ENCODE measurements at places on chromosomes 3 and 15. TPM values are rescaled to one million over a fixed set of nuclear protein-coding genes. Genes with fewer than 3 reads are reported as not detected.

Gene CHRNA7
- 5.4 TPM for total RNA-seq

Gene NECTIN3
- total RNA-seq = 3.7 TPM

Gene TMEM207
- not detected for total RNA-seq

Gene CFAP100
- not detected for total RNA-seq

DNA sequence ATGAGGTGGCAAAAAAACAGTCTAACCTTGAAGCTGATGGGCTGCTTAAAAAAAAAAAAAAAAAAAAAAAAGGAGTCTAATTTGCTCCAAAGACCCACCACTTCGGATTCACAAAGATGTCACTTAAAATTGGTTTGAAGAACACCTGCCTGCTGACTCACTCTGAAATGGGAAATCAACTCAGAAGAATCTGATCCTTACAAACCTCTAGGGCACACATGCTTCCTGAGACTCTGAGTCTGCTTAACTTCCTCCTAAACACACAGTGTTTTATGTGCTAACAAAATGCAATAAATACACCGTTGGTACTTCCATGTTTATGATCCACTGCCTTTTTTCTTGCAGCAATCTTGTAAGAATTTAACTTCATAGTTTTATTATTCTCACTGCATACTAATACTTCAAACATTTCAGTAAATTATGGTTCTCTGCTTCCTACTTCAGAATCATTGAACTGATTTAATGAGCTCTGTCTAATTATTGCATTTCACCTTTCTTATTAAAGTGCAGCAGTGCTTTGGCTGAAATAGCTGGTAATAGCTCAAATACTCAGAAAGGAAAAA lies 73.0 kb upstream of the FRMD4B start:
- H3K27me3 ChIP-seq = no peaks in the 10 kb centered on the region
- no peak overlapping the region for H3K27ac ChIP-seq

DNA sequence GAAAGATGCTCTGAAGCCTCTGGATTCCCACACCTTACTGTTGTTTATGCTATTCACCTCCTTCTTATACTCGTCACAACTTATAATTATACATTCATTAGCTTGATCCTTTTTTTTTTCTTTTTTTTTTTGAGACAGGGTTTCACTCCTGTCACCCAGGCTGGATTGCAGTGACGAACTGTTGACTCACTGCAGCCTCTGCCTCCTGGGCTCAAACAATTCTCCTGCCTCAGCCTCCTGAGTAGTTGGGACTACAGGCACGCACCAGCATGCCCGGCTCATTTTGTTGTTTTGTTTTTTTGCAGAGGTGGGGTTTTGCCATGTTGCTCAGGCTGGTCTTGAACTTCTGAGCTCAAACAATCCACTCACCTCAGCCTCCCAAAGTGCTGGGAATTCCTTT lies 143.6 kb downstream of the PLCL2 start:
- no peak overlapping the region for H3K4me3 ChIP-seq
- H3K36me3 ChIP-seq = peaks cover 6% of the 10 kb centered on the region
- no peaks in the 10 kb centered on the region for H3K27me3 ChIP-seq
- no peak for DNase-seq
- H3K27ac ChIP-seq = no peak overlapping the region
- peaks cover 29% of the 10 kb centered on the region for H3K4me1 ChIP-seq

Gene TMCO5A
- not detected for total RNA-seq

GRCh38 chr3:68999605-69000004 lies 13.9 kb downstream of the EOGT start:
- peaks cover 15% of the 10 kb centered on the region for H3K36me3 ChIP-seq
- H3K4me1 ChIP-seq = no peaks in the 10 kb centered on the region
- DNase-seq = no peak
- no peak overlapping the region for H3K4me3 ChIP-seq
- no peak overlapping the region for H3K27ac ChIP-seq
- H3K27me3 ChIP-seq = no peaks in the 10 kb centered on the region

DNA sequence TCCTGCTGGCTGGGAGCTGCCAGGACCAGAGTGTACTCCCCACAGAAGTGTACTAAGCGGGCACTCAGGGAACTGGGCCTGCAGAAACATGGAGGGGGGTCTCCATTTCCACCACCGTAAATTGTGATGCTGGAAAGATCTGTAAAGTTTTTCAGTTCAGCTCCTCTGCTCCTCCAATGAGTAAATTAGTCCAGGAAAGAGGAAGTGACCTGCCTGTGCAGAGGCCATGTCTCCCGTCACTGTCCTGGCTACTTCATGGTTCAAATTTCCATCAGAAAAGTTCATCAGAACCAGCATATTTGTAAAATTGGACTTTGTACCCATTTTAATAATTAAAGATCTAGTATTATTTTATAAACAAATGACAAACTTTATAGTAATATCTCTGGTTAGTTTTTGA lies 226.7 kb upstream of the THBS1 start:
- no peak overlapping the region for H3K27ac ChIP-seq
- H3K27me3 ChIP-seq = no peaks in the 10 kb centered on the region
- no peak for DNase-seq
- no peak overlapping the region for H3K4me3 ChIP-seq

DNA sequence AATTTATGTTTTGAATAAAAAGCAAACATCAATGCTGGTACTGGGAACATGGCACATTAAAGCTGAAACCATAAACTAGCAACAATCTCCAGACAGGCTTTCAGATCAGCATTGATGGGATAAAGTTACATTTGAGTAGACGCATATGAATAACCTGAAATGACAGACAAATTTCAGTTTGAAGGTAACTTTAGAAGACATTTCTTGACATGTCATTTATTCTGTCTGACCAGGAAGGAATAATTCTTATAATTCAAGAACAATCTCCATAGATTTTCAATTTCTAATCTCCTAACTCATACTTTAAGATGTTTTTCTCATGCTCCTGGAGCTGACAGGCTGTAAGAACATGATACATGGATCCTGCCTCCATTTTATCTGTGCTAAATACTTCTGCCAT lies 69.8 kb downstream of the PLCH1 start:
- H3K4me3 ChIP-seq = no peak overlapping the region
- H3K4me1 ChIP-seq = no peaks in the 10 kb centered on the region
- no peaks in the 10 kb centered on the region for H3K27me3 ChIP-seq
- DNase-seq = no peak

Gene CHDH
- 0.02 TPM for total RNA-seq

- H3K27ac ChIP-seq = no peak overlapping the region
- H3K4me1 ChIP-seq = no peaks in the 10 kb centered on the region
- H3K27me3 ChIP-seq = no peaks in the 10 kb centered on the region
- H3K4me3 ChIP-seq = no peak overlapping the region
- H3K36me3 ChIP-seq = no peaks in the 10 kb centered on the region
These were observed 65.8 kb downstream of the PIK3CB start for GRCh38 chr3:138768946-138769345.

DNA sequence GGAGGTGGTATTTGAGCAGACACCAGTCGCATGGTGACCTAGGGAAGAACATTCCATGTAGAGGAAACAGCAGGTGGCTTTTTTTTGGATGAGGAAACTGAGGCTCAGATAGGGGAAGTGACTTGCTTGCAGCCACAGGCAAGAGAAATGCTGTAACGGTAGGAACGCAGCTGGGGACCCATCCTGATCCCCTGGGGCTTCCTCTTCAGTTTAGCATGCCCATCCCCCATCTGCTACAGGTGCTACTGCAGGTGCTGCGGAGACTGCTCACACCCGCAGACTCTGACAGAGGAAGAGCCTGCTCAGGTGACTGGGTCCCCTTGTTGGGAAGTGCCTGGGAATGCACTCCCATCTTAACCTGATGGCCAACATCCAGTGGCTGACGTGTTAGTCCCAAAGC lies 55.4 kb upstream of the SEC13 start:
- no peak overlapping the region for H3K27ac ChIP-seq
- no peaks in the 10 kb centered on the region for H3K27me3 ChIP-seq
- no peaks in the 10 kb centered on the region for H3K4me1 ChIP-seq

- no peaks in the 10 kb centered on the region for H3K27me3 ChIP-seq
- peaks cover 19% of the 10 kb centered on the region for H3K4me1 ChIP-seq
These were observed 2.8 kb downstream of the TOP2B start for GRCh38 chr3:25661694-25662437.
